NCI-H2029 (cell line): ENCODE measurements at places on chromosomes 6 and 20.

DNA sequence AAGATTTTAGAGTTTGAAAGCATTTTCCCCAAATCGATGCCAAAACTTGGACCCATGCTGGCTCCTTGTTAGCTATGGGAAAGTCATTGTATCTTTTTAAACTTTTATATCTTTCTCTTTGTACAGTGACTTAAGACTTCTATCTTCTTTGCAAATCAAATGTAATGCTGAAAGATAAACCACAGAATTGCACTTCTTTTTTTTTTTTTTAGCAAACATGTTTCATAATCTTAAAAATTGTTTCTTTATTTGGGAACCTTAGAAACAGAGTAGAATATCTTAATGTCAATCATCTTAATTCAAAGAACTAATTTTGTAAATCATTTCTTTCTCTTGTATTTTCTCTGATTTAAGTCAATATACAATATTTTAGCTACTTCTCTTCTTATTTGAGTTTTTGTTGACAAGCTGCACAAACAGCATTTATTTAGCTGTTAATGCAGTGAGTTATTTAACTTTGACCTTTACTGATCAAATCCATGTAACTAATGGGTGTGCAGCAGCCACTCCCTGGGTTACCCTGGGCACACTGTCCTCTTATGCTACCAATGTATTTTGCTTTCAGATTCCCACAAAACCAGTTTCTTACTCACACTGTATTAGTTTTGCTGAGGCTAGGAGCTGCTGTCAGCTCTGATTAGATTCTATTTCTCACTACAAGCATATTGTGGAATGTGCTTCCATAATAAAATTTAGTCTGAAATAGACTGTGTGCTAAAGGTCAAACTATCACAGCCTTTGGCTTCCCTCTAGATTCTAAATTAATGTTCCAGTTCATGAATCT, 279.6 kb downstream of the ADGB start:
- no peak for DNase-seq

GRCh38 chr6:17318435-17319165, 37.4 kb downstream of the RBM24 start:
- no peak for DNase-seq

- no peak for DNase-seq
Measured at GRCh38 chr6:127879685-127880084, 21.2 kb downstream of the THEMIS start.

DNA sequence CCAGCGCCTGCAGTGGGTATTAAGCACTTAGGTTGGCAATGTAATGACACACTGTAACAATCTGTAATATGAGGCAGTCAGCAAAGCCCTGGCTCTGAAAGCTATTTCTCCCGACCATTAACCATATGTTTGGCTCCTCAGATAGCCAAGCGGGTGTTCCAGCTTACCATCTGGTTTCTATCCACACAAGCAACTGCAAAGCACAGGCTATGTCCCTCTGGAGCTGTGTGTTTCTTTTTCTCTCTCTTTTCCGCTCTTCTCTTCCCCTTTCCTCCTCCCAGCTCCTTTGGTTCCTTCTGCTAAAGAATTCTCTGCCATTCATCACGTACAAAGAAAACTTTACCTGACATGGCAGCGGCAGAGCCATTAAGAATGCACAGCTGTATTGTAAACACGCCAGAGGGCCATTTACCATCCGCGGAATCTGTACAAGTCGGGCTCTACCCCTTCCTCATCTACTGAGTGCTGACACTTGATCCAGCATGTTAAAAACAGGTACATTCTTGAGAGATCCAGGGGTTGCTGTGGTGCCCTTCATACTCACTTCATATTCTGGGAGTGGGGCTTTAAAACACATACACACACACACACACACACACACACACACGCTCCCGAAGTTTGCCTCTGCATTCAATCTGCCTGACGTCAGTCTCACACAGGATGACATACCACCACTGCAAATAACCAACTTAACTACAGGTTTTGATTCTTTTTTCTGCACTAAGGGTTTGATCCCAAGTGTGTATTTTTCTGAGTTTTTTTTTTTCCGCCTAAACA, 77.2 kb downstream of the BACH2 start:
- peak; percentile 71 for DNase-seq

- peak; percentile 87 for DNase-seq
Measured at GRCh38 chr20:57657535-57658446, 37.6 kb upstream of the ZBP1 start.

- no peak for DNase-seq
Measured at GRCh38 chr20:1204576-1204975, 1.3 kb downstream of the C20orf202 start.

GRCh38 chr6:113092795-113093194, 745.7 kb downstream of the RFPL4B start:
- no peak for DNase-seq

DNA sequence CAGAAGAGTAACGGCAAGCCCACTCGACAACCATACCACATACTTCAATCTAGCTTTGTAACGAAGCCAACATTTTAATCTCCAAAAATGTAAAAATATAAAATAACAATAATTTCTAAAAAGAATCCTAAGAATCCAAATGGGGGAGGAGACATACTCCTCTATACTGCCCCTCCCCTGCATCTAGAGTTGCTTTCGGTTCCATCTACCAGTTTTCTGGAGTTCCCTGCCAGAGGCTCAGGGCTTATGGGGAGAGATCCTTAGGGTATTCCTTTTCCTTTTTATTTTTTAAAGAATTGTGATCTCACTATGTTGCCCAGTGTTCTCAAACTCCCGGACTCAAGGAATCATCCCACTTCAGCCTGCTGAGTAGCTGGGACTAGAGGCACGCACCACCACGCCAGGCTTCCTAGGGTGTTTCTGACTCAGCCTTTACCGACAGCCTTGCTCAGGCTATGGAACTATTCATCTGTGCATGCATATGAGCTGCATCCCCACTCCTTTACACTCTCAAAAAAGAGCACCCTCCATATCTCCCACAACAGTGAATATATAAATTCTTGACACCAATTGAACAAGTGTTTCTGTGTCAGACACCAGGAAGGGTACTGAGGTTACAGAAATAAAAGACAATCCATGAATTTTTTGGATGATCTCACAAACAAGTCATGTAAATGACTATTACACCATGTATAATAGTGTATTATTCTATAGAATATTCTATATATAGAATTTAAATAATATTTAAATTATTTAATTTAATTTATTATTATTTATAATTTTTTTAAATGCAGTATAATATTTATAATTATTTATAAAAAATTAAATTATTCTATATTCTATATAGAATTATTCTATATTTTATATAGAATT, 40.7 kb upstream of the UBR2 start:
- no peak for DNase-seq

DNA sequence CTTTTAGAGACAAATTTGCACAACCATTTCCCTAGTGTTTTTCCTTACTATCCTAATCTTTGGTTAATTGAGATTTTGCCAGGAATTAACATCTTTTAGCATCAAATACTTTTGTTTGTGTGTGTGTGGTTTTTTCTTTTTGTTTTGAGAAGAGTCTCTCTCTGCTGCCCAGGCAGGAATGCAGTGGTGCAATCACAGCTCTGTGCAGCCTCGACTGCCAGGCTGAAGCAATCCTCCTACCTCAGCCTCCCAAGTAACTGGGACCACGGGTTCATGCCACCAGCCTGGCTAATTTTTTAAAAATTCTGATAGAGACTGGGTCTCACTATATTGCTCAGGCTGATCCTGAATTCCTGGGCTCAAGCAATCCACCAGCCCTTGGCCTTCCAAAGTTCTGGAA, 28.5 kb downstream of the BAK1 start:
- DNase-seq = no peak

DNA sequence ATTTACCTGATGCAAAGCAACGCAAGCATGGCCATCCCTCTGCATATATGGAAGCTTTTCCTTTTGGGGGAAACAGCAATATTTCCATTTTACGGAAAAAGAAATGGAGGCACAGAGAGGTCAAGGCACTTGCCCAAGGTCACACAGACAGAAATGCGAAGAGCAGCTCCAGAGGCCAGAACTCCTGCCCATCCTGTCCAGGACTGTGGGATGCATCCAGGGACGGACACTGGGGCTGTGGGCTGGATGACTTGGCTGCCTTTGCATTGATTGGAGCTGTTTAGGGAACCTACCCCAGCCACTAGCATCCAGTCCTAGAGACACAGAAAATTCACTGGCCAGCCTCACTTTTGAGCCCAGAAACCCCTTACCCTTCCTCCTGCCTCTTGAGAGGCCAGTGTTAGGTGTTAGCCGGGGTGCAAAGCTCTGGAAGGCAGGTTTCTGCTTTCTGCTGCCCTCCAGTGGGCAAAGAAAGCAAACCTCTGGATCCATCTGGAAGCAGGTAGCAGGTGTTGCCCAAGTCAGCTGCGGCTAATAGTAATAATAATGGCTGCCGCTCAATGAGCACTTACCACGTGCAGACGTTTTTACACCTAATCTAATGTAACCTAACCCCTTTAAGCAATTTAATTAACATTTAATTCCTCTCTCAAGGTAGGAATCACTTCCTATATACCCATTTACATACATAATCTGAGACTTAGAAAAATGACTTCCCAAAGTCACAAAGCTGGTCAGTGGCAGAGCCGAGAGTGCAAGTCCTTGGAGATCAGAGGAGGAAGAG, 31.7 kb upstream of the CCN5 start:
- DNase-seq = peak; percentile 55

GRCh38 chr6:36386495-36387439, 702 bp downstream of the ETV7 start:
- peak; percentile 54 for DNase-seq

GRCh38 chr6:88655586-88655985, 307.8 kb downstream of the RNGTT start:
- no peak for DNase-seq

- peak; percentile 41 for DNase-seq
Measured at GRCh38 chr20:10761786-10762185, 88.0 kb upstream of the JAG1 start.

DNA sequence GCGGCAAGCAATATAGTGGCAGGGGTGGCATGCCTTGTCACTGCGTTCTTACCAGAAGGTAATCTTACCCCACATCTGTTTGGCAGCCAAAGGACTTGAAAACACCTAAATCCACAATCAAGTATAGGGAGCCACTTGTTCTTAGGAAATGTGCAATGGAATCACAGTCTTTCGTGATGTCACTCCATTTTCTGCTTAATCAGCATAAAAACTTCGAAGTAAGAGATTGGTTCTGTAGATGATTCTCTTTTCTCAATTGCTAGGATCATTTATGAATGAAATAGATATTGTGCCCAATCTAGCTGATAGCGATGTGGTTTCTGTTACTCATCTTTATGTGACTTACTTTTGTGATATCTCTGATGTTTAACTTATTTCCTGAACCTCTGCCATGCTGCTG, 89.0 kb downstream of the SLC22A3 start:
- DNase-seq = no peak

- DNase-seq = no peak
Measured at GRCh38 chr6:30839671-30840070, 44.6 kb upstream of the DDR1 start.

GRCh38 chr20:951384-952169, 35.4 kb upstream of the ANGPT4 start:
- no peak for DNase-seq

DNA sequence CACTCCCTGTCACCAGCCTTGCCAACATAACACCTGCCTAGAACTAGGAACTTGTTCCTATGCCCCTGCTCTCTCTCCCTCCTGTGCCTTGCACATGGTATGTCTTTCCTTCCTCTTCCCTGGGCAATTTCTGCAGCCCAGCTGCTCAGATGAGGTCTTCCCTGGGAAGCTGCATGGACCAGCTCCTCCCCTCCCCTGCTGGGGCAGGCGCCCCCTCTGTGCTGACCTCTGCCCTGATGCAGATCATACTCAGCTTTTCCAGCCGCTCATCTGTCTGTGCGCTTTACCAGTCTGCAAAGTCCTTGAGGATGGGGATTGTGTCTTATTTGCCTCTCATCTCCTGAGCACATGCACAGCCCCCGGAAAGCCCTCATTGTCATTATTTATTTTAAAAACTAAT, 161.8 kb downstream of the SCML4 start:
- DNase-seq = no peak

GRCh38 chr6:142011775-142012174, 121.0 kb upstream of the GJE1 start:
- DNase-seq = no peak

GRCh38 chr6:155212106-155212505, 51.7 kb upstream of the CLDN20 start:
- no peak for DNase-seq

GRCh38 chr6:63295553-63296194, 24.1 kb downstream of the LGSN start:
- no peak for DNase-seq

DNA sequence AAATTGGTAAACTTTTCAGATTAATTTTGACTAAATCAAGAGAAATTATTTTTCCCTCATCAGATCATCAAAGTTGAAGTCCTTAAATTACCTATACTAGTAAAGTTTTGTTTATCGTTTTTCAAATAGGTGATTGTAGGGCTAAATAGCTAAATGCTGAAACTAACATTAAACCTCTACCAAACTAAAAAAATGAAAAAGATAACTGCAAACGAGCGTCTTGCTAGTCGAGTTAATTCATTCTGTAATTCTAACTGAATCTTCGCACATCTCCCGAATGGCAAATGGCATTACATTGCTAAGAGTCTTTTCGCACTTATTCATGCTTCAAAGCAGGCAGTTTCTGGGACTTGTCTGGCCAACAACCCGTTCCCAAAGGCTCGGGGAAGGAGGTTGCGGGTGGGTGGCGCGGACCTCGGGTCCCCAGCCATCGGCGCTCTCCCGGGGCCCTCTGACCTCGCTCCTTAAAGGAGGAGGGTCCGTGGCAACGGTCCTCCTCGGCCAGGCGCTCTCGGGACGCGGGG, 43.8 kb downstream of the POPDC3 start:
- no peak for DNase-seq

- DNase-seq = no peak
Measured at GRCh38 chr6:49721297-49721696, 8.0 kb upstream of the CRISP2 start.

GRCh38 chr20:50744143-50744792, 12.9 kb downstream of the PARD6B start:
- DNase-seq = no peak

GRCh38 chr6:82865461-82865860, 200.2 kb downstream of the UBE3D start:
- DNase-seq = no peak

- DNase-seq = no peak
Measured at GRCh38 chr6:87059943-87060342, 35.0 kb downstream of the CGA start.

- no peak for DNase-seq
Measured at GRCh38 chr6:107344383-107344782, 115.0 kb downstream of the PDSS2 start.

DNA sequence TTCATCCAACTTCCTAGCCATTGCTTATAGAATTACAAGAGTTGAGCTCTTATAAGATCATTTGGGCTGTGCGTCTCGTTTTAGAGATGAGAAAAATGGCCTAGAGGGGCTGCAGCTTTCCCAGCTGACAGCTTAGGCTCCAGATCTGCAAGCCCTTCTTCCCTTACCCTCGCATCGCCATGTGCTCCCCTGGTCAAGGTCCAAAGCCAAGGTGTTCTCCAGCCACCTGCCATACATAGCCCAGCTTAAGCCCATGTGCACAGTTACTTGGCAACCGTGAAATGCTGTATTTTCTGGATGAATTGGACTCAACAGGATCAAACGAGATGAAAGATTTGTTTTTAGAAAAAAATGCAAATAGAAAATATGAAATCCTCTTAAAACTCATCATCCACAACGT, 7.9 kb downstream of the MAP3K4 start:
- no peak for DNase-seq
